Stimulated activated CD8-positive, alpha-beta memory T cell treated with anti-CD3 and anti-CD28 coated beads, Interleukin-7, amount 100 ng/mL, for 1 hour (primary cell): ENCODE measurements at places on chromosomes 1 and 21.
A peak's percentile ranks its signal among the peaks of the same experiment; 100 is the strongest.

DNA sequence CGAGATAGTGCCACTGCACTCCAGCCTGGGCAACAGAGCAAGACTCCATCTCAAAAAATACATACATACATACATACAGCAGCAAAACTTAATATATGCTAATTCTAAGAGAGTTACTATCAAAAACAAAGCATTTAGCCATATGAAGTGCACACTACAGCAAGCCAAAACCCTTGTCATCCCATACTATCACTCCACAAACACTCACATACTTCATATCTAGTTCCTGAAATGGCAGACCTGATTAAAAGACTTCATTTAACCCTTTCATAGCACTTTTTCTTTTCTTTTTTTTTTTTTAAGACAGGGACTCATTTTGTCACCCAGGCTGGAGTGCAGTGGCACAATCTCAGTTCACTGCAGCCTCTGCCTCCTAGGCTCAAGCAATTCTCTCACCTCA is 65.6 kb downstream of the COP1 start:
- no peak for DNase-seq

- no peak for DNase-seq
Observed at GRCh38 chr1:207763091-207763490, 11.2 kb downstream of the CD46 start.

DNA sequence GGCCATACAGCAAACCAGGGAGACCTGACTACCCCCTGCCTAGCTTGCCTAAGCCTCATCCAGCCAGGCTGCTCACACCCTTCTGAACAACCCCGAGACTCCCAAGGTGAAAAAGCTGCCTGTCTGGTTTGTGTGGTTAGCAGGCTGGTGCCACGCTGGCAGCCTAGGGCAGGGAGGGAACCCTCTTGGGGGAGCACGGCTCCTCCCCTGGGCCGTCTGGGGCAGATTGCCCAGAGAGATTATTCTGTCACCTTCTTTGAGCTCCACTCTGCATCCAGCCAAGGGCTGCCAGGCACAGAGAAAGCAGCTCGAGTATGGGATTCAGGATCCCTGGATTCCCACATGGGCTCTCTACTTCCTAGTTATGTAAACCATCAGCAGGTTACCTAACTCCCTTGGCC is 27.5 kb upstream of the TCEA3 start:
- DNase-seq = no peak

DNA sequence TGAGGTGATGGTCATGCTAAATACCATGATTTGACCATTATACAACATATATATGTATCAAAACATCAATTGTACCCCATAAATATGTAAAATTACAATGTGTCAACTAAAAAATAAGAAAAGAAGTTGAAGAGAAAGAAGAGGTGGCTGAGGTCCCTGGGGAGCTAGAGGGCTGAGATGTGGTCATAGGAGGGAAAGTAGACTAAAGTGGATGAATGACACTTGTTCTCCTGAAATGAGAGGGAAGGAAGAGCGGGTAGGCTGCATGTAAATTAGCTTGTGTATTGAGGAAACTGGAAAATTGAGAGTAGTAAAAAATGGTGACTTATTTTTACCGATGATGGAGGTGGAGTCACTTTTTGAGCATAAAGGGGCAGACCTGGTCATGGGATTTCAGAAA is 117.0 kb downstream of the ST6GALNAC3 start:
- no peak for DNase-seq

DNA sequence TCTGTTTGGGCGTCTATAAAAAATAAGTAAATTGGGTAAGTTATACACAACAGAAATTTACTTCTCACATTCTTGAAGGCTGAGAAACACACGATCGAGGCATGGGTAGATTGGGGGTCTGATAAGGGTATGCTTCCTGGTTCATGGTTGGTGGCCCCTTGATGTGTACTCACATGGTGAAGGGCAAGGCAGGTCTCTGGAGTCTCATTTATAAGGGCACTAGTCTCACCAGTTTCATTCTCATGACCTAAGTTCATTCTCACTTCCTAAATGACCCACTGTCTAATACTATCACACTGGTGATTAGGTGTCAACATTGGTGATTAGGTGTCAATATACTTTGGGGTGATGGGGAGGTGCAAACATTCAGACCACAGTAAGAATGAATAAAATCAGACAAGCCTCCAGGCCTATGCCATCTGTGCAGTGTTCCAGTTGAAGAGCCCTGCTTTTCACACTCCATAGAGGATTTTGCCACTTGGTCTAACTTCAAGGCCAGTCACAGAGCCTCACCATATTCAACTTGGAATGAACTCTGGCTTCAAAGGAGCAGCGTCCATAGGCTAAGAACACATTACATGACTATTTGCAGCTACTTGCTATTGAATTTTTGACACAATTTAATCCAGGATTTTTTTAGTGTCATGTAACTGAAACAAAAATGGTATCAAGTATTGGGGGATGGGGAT is 2.5 kb upstream of the GBP4 start:
- no peak for DNase-seq

- DNase-seq = no peak
Observed at GRCh38 chr1:193264313-193265065, 78.1 kb upstream of the B3GALT2 start.

DNA sequence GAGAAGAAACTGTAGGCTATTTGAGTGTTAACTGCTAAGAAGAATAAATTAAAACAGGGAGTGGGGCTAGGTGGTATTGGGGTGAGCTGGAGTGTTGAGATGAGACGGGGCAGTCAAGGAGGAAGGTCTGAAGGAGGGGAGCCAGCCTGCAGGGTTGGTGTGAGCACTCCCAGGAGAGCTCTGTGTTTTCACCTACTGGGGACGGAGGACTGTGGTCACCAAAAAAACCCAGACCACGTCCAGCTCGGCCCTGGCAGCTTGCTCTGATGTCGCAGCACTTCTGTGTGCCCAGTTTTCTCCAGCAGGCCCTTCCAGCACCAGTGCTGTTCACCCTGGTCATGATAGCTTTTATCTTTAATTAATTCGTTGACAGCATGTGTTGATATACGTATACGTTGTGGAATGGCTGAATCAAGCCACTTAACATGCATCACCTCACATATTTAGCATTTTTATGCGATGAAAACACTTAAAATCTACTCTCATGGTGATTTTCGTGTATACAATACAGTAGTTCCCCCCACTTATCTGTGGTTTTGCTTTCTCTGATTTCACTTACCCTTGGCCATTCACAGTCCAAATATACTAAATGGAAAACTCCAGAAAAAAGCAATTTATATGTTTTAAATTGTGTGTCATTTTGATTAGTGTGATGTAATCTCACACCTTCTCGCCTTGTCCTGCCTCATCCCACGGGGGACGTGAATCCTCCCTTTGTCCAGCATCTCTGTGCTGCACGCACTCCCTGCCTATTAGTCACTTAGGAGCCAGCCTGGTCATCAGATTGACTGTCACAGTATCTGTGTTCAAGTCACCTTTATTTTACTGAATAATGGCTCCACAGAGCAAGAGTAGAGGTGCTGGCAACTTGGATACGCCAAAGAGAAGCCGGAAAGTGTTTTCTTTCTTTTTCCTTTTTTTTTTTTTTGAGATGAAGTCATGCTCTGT is 12.3 kb downstream of the FAM3B start:
- DNase-seq = no peak

DNA sequence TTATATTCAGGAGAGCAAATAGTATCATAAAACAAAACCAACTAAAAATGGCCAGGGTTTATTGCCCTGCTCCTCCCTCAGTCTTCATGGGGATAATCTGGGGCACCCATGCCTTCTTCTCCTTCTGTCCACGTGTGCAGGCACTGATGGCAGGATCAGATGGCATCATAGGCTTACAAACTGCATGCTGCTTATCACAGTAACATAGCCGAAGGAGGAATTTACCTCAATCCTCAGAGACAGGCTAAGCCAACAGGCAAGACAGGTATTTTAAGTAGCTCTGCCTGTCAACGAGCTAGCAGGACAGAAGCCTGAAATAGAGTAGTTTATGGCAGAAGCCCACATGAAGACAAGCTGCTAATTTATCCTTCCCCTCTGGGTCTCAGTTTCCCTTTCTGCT is 9.4 kb downstream of the LAMB3 start:
- DNase-seq = no peak

DNA sequence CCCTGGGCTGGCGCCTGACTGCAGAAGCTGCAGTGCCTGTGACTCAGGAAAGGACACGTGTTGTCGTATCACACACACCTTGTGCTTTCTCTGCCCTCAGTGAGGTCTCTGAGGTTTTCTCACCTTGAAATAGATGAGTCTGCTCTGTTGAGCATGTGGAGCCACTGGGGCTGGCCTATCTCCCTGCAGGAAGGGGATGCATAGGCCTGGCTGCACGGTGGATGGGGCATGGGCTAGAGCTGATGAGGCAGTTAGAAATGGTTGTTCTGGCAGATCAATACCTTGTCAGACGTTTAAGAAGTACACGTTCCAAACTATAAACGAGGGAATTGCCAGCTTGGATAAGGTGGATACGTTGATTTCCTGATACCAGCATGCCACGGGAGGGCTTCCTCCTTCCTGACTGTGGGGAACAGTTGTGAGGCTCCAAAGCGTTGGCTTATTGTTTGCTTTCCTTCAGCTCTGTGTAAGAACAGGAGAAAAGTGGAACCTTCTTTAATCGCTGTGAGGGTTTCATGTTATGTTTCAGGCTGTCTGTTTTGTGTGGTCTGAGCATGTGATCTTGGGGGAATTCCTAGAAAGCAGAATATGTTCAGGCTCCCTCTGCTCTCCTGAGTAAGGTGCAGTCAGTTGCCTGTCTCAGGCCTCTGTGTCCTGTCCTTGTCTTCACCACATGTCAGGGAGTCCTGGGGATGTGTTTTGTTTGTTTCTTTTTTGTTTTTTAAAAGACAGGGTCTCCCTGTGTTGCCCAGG is 44.8 kb downstream of the PCNT start:
- peak; percentile 1 for DNase-seq

DNA sequence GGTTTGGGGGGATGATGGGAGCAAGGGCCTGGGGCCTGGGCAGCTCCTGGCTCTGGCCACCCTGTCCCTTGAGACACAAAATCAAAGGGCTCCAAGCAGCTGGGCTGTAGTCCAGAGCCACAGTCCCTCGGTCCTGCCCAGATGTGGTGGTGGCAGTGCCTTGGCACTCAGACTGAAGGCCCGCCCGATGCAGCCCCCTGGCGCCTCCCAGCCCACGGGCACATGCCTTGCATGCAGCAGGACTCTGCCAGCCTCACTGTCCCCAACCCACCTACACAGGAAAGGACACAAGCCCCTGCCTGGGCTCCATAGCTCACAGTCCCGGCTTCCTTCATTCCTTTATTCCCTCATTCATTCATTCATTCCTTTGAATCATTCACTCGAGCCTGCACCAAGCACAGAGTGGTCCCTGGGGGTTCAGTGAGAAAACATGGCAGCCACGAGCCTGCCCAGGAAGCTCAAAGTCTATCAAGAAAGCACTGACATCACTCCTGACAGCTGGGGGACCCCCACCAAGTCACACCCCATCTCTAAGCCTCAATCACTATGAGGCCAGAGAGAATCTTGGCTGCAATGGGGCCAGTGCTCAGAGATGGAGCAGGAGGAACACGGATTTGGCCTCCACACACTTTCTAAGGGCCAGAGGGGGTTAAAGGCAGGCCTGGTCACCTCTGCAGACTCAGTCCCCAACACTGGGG is 5.8 kb downstream of the SDC3 start:
- no peak for DNase-seq

DNA sequence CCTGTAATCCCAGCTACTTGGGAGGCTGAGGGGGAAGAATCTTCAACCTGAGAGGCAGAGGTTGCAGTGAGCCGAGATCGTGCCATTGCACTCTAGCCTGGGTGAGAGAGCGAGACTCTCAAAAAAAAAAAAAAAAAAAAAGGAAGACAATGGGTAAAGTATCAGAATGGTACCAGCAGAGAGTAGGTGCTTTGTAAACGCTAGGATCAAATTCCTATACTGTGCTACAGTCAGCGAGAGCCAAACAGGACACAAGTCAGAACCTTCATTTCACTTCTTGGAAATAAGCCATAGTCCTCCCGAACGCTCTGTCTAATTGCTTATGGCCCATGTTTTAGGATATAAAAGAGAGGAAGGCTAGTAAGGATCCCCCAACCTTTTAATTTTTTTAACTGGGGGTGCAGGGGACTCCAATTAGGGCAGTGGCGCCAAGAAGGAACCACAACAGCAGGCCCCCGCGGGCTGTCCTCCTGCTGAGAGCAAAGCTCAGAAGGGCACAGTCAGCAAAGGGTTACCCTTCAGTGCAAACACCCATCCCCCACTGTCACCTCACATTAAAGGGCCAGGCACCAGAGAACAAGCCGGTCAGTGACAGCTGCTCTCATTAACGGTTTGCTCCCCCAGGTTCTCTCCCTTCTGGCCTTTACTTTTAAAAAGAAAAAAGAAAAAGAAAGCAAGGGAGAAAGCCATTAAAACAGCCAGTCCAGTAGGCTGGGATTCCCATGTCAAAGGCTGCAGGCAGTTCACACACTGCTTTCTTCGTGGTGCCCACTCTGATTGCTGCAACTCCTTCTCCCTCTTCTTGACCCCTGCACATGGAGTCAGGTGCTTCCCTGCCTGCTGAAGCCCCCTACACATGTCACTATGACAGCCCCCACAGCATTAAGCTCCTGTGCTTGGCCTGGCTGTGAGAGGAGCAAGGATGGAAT is 69.4 kb downstream of the PLPP3 start:
- no peak for DNase-seq

- no peak for DNase-seq
Observed at GRCh38 chr1:96409087-96409486, 312.5 kb upstream of the PTBP2 start.

GRCh38 chr1:65691972-65692371 is 100.7 kb upstream of the PDE4B start:
- DNase-seq = no peak

DNA sequence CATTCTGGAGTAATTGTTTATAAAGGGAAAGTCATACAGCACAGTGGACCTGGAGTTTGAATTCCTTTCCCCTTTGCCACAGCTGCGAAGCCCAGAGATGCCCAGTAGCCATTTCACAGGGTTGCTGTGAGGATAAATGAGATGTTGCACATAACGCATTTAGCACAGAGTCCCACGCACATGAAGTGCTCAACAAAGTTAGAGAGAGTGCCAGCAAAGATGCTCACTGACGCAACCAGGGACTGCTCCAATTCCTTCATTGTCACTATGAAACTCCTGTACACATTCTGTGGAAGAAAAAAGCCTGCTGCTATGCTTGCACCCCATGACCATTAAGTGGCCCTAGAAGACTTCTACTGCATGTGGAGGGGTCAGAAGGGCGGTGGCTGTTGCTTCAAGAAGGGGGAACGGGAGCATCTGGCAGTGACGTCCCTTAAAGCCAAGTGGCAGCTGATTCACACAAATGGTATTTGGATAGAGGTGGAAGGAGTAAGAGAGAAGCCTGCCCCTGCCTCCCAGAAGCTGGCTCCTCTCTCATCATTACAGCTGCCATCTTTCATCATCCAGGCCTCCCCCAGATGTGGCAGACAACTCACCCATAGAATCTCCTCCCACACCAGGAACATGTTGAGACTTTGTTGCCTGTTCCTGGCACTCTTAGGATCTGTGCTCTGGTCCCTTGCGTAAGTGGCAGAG is 26.5 kb upstream of the VAV3 start:
- no peak for DNase-seq
